ENCODE measurements at places on chromosomes 6 and 20.

GRCh38 chr6:53327017-53327395, 21.7 kb downstream of the ELOVL5 start:
- no peak for DNase-seq

- DNase-seq = no peak
Observed at GRCh38 chr20:20292472-20292871, 75.4 kb upstream of the INSM1 start.

- DNase-seq = no peak
Observed at GRCh38 chr6:155352811-155353210, 38.5 kb upstream of the TFB1M start.

DNA sequence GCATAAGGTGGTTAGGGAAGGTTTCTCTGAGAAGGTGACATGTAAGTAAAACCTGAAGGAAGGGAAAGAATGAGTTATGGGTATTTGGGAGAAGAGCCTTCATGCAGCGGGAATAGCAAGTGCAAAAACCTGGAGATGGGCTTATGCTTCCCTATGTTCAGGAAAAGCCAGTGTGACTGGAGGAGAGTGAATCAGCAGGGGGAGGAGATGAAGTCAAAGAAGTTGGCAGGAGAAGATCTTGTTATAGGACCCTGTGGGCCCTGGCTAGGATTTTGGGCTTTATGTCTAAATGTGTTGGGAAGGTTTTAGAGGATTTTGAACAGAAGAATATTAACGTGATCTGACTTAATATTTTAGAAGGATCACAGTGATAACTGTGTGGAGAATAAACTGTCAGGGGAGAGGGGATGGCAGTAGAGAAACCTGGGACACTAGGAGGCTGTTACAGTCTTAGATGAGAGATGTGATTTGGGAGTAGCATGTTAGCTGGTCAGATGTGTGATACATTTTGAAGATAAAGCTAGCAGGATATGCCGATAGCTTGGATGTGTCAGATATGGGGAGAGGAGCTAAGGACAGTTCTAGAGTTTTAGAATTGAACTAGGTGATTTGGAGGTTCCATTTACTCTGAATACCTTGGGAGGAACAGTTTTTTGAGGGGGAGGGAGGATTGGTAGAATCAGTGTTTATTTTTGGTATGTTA, 41.0 kb downstream of the PHF3 start:
- DNase-seq = no peak

GRCh38 chr20:4135385-4136077, 120.2 kb upstream of the RNF24 start:
- DNase-seq = no peak

DNA sequence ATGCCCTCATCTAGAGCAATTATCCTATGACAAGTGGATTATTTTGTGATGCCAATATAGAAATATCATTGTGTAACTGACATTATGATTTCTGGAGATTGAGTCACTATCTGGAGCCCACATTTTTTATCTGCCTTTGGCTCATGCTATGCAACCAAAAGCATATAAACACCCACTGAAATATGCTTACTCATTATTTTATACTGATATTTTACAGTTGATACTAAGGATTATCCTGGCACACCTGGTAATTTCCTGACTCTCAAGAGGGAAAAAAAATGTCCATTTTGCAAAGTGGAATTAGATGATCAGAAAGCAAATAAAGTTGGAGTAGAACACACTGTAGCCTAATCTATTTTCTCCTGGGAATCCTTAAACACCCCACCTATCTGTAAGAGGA, 154.5 kb downstream of the PKHD1 start:
- DNase-seq = no peak

DNA sequence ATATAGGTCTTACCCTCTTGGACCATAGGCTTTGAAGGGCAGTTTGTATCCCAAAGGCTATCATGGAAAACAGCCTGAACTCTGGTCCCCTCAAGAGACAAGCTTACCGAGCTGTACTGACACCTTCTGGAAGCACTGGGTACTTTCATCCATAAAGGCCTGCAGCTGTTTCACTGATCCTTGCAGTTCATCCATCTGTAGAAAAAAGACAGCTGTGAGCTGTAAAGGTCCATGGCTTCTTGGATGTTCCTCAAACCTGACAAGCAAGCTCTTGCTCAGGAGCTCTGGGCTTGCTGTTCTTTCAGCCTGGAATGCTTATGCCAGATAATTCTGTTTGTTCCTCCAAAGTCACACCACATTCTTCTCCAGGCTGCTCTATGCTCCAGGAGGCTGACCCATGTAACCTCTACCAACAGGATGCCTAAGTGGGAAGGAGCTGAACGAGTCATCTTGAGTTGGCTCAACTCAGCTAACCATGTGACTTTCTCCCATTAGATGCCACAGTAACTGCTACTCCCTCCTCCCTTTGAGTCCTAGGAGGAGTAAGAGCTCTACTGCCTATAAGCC, 8.8 kb upstream of the NDRG3 start:
- DNase-seq = no peak

DNA sequence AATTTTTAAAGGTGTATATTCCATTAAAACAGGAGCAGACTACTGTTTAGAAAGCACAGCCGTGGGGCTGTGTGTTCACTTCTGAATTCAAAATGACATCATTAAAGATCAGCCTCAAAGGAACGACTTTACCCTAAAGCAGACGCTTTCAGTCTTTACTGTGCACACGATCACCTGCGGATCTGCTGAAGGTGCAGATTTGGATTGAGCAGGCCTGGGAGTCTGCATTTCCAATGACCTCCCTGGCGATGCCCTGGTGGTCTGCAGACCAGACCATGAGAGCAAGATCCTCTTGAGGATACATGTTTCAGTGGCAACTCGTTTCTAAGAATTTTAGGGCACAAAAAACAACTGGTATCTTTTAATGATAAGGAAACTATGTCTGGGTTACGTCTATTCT, 27.2 kb downstream of the TXNDC5 start:
- DNase-seq = no peak

GRCh38 chr20:5073660-5074231, 46.0 kb downstream of the PCNA start:
- DNase-seq = no peak

- DNase-seq = no peak
Observed at GRCh38 chr6:105022416-105022815, 65.5 kb downstream of the LIN28B start.

GRCh38 chr6:52394251-52394666, 25.9 kb upstream of the EFHC1 start:
- DNase-seq = no peak

- DNase-seq = no peak
Observed at GRCh38 chr6:129615020-129615419, 95.0 kb downstream of the ARHGAP18 start.

DNA sequence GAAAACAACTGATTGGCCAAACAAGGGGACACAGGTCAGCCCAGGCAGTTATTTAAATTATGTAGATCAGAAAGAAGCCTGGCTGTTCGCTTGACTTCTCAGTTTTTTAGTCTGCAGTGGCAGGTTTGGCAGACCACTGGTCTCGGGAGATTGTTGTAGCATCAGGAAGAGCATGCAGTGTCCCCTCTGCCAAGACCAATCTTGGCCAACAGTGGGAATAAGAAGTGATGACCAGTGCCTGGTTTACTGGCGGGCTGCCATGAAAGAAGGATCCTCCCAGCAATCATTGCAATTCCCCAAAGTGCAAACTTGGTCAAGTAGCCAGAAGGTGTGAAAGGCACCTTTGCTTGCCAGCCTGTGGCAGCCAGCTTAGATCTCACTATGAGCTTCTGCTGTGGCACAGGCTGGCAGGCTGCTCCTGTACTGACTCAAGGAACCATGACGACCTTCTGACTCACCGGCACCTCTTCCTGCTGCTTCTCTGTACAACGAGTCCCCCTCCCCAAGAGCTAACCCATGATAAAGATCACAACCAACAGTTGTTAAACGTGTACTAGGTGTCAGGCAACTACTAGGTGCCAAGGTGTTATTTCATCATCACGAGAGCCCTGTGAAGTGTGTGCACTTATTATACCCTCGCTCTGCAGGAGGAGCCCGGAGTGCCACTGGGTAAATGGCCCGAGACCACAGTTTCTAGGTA, 76.8 kb upstream of the DUSP22 start:
- DNase-seq = peak; percentile 62

DNA sequence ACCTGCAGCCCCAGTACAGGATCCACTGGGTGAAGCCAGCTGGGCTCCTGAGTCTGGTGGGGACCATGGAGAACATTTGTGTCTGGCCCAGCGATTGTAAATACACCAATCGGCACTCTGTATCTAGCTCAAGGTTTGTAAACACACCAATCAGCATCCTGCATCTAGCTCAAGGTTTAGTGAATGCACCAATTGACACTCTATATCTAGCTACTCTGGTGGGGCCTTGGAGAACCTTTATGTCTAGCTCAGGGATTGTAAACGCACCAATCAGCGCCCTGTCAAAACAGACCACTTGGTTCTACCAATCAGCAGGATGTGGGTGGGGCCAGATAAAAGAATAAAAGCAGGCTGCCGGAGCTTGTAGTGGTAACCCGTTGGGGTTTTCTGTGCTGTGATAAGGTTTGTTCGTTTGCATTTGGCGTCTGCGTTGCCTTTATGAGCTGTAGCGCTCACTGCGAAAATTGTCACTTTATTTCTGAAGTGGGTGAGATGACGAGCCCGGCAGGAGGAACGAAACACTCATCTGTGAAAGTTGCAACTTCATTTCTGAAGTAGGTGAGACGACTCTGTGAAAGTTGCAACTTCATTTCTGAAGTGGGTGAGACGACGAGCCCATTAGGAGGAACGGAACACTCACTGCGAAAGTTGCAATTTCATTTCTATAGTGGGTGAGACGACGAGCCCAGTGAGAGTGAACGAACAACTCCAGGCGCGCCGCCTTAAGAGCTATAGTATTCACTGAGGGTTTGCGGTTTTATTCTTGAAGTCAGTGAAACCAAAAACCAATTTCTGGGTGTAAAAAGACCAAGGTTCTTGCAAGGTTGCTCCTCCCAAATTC, 31.1 kb downstream of the SERPINB6 start:
- peak; percentile 67 for DNase-seq

DNA sequence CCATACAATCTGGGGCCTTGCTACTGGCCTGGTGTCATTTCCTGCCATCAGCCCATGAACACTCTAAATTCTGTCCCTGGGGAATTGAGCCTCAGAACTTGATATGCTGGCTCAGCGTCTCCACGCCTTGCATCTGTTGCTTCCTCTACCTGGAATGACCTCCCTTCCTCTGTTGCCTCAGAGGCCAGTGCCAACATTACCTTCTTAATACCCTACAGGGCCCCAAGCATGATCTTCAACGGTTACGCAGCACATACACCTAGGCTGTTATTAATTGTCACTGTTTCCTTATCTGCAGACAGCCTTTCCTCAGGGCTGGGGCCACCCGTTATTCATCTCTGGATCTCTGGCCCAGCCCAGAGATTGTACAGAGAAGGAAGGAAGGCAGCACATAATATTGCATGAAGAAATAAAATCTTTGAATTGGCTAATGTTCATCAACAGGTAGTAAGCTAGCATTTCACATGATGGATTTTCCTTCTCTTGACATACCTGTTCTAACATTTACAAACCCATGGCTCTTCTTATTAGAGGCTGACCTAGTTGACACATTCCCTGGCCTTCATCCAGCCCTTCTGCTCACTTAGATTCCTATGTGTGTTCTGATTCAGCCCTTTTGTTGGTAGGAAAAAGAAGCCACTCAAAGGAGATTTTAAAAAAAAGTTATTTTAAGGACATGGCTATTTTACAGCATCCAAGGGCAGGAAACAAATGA, 8.4 kb upstream of the RNF182 start:
- DNase-seq = no peak

DNA sequence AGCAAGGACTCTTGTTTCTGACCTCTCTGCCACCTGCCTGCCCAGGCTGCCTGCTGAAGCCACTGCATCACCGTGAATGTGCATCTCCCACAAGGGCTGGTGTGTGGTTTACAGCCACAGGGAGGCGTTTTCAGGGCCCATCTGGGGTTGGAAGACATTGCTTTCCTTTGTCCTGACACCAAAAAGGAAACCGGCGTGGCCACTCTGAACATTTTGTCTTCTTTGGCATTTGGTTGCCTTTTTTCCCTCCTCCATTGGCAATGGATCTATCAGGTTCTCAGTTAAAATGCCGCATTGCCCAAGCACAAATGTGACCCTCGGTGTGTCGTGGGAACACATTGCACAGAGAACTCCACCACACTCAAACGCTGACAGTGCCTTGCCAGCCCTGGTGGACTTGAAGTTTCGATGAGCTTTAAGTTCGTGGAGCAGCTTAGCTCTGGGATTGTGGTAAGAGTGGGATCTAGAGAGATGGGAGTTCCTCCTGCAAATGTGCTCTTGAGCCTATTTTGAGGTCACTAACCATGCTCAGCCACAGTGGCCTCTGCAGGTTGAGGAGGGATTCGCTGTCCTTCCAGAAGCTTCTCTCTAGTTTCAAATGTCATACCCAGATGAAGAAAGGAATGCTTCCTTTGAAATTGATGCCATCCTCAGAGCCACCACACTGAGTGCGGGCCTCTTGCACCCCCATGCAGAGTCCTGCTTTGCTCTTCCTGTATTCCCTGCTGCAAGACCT, 14.8 kb upstream of the PCK1 start:
- no peak for DNase-seq
